ENCODE measurements at places on chromosomes 5 and 9. TPM values are rescaled to one million over a fixed set of nuclear protein-coding genes. Genes with fewer than 3 reads are reported as not detected.

- no peak overlapping the region for H3K4me3 ChIP-seq
- peaks cover 40% of the 10 kb centered on the region for H3K27me3 ChIP-seq
- DNase-seq, result no peak
- H3K4me1 ChIP-seq, result peaks cover 10% of the 10 kb centered on the region
Observed at GRCh38 chr5:128535251-128535650, 2.8 kb downstream of the FBN2 start.

Gene DOK3
- 5.4 TPM for total RNA-seq

DNA sequence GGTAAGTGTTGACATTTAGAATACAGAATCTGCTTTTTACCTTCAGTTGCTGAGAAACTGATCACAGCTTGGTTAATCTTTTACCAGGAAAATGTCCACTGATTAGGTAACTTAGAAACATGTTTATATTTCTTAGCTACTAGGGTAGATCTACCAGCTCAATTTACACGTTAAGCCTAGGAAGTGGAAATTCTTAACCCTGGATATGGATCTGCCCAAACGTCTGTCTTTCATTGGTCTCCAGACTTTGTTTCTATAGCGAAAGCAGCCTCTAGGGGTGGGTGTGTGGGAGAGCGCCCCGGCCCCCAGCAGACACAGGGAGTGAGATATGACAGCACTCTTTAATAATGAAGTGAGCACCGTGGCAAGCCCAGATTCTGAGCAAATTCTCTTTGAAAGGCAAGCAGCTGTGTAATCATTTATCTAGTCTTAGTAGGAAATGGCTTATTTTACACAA lies 141.6 kb upstream of the ZNF608 start:
- peak overlapping the region; percentile 87 for H3K27ac ChIP-seq
- H3K4me3 ChIP-seq, result no peak overlapping the region
- no peaks in the 10 kb centered on the region for H3K36me3 ChIP-seq
- peaks cover 35% of the 10 kb centered on the region for H3K4me1 ChIP-seq
- peak; percentile 54 for DNase-seq

- no peaks in the 10 kb centered on the region for H3K27me3 ChIP-seq
- peak overlapping the region; percentile 39 for H3K27ac ChIP-seq
- H3K36me3 ChIP-seq, result no peaks in the 10 kb centered on the region
- DNase-seq, result no peak
- no peak overlapping the region for H3K4me3 ChIP-seq
- H3K4me1 ChIP-seq, result peaks cover 11% of the 10 kb centered on the region
Observed at GRCh38 chr9:4237748-4238511, 61.9 kb downstream of the GLIS3 start.

GRCh38 chr5:151661968-151662732 lies 24.6 kb downstream of the SPARC start:
- H3K27me3 ChIP-seq, result no peaks in the 10 kb centered on the region
- no peaks in the 10 kb centered on the region for H3K36me3 ChIP-seq

- H3K27me3 ChIP-seq, result no peaks in the 10 kb centered on the region
- peak overlapping the region; percentile 77 for H3K27ac ChIP-seq
- no peak for DNase-seq
- no peaks in the 10 kb centered on the region for H3K36me3 ChIP-seq
Observed at GRCh38 chr5:65102371-65102975, 333.7 kb downstream of the CWC27 start.

GRCh38 chr5:31113101-31113500 lies 80.4 kb upstream of the CDH6 start:
- H3K36me3 ChIP-seq, result no peaks in the 10 kb centered on the region
- H3K27me3 ChIP-seq, result no peaks in the 10 kb centered on the region
- no peak overlapping the region for H3K27ac ChIP-seq
- no peak for DNase-seq
- H3K4me3 ChIP-seq, result no peak overlapping the region

- H3K36me3 ChIP-seq, result no peaks in the 10 kb centered on the region
- H3K4me1 ChIP-seq, result no peaks in the 10 kb centered on the region
- H3K27me3 ChIP-seq, result no peaks in the 10 kb centered on the region
- no peak for DNase-seq
- no peak overlapping the region for H3K27ac ChIP-seq
- no peak overlapping the region for H3K4me3 ChIP-seq
Observed at GRCh38 chr9:131049829-131050715, 41.1 kb downstream of the LAMC3 start.

Gene LHX3
- total RNA-seq, result not detected

GRCh38 chr5:8981496-8981895 lies 564.4 kb downstream of the SEMA5A start:
- H3K4me1 ChIP-seq, result no peaks in the 10 kb centered on the region
- no peak overlapping the region for H3K27ac ChIP-seq
- no peaks in the 10 kb centered on the region for H3K27me3 ChIP-seq
- H3K36me3 ChIP-seq, result no peaks in the 10 kb centered on the region
- no peak for DNase-seq

DNA sequence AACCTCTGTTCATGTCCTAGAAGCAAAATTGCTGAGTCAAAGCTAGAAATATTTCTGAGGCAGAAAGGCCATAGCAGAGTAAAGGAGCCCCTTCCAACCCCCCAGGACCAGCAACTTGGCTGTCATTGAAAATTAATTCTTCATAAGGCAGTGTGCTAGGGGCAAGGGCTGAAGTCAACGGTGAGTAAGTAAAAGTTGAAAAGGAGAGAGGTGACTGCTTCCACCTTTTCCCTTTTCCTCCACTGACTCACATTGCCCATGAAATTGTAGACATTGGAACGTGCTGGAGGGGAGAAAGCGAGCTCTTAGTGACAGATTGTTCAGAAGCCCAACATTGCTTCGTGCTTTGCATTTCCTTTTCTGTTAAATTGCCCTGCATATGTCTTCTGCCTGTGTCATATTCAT lies 19.1 kb downstream of the GLRA1 start:
- no peak overlapping the region for H3K27ac ChIP-seq
- H3K36me3 ChIP-seq, result no peaks in the 10 kb centered on the region
- no peak overlapping the region for H3K4me3 ChIP-seq
- H3K4me1 ChIP-seq, result no peaks in the 10 kb centered on the region
- H3K27me3 ChIP-seq, result no peaks in the 10 kb centered on the region

Gene ZDHHC21
- total RNA-seq, result 2.8 TPM

DNA sequence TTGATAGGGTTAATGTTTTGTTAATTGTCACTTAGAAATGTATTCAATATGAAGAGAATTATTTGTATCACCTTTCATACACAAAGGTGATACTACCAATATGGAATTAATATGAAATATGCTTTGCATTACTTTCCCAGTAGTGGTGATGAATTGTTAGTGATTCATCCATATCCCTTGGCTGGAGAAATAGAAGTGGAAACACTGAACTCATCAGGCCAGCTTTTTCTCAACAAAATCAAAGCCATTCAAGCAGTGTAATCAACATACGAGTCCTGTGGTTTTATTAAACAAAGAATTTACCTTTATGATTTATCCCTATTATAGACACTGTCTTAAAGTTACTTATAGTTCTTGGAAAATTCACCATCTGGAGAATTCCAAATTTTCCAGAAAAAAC lies 264.0 kb upstream of the MEF2C start:
- H3K27ac ChIP-seq, result no peak overlapping the region
- no peaks in the 10 kb centered on the region for H3K27me3 ChIP-seq
- DNase-seq, result no peak
- H3K36me3 ChIP-seq, result no peaks in the 10 kb centered on the region
- H3K4me1 ChIP-seq, result no peaks in the 10 kb centered on the region

- H3K27ac ChIP-seq, result no peak overlapping the region
- no peak overlapping the region for H3K4me3 ChIP-seq
- H3K4me1 ChIP-seq, result no peaks in the 10 kb centered on the region
- H3K27me3 ChIP-seq, result no peaks in the 10 kb centered on the region
- DNase-seq, result no peak
Observed at GRCh38 chr5:55852503-55852902, 1.3 kb downstream of the IL31RA start.

DNA sequence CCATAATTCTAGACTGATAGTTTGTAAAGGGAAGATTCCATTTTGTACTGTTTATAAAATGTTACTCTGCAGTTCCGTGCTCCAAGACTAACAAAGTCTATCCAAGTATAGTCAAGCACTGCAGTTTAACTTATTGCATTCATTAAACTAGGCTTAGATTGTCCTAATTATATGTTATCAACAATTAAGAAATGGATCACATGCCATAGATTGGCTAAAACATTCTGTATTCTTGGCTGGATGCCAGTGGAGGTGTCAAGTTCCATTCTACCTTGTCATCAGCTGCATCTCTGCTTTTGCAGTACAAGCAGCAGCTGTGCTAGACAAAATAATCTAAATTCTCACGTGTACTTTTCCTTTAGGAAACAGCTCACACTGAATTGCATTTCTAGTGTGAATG lies 69.4 kb upstream of the MEF2C start:
- H3K36me3 ChIP-seq, result no peaks in the 10 kb centered on the region
- H3K27ac ChIP-seq, result no peak overlapping the region
- no peak overlapping the region for H3K4me3 ChIP-seq
- H3K4me1 ChIP-seq, result no peaks in the 10 kb centered on the region
- peaks cover 10% of the 10 kb centered on the region for H3K27me3 ChIP-seq
- DNase-seq, result no peak

- peaks cover 13% of the 10 kb centered on the region for H3K4me1 ChIP-seq
- H3K27ac ChIP-seq, result no peak overlapping the region
- no peak for DNase-seq
- no peak overlapping the region for H3K4me3 ChIP-seq
- H3K36me3 ChIP-seq, result no peaks in the 10 kb centered on the region
Observed at GRCh38 chr5:102222772-102223171, 73.3 kb downstream of the SLCO4C1 start.

GRCh38 chr9:35771943-35772342 lies 17.9 kb upstream of the MSMP start:
- H3K27me3 ChIP-seq, result no peaks in the 10 kb centered on the region
- H3K36me3 ChIP-seq, result no peaks in the 10 kb centered on the region
- H3K27ac ChIP-seq, result peak overlapping the region; percentile 80
- no peak for DNase-seq

Gene INSL6
- not detected for total RNA-seq

Gene DBH
- total RNA-seq, result not detected

DNA sequence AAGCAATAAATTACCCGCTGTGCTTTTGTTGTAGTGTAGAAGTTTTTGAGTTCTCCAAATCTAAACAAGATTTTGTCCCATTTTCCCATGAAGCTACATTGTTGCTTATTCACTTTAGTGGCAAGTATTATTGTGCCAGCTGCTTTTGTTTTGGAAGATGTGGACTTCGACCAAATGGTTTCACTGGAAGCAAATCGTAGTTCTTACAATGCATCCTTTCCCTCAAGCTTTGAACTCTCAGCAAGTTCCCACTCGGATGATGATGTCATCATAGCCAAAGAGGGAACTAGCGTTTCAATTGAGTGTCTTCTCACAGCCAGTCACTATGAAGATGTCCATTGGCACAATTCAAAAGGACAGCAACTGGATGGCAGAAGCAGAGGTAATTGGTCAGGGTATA lies 10.9 kb downstream of the MFAP3 start:
- no peaks in the 10 kb centered on the region for H3K27me3 ChIP-seq
- peaks cover 18% of the 10 kb centered on the region for H3K36me3 ChIP-seq
- no peak overlapping the region for H3K27ac ChIP-seq
- DNase-seq, result no peak
- no peak overlapping the region for H3K4me3 ChIP-seq

DNA sequence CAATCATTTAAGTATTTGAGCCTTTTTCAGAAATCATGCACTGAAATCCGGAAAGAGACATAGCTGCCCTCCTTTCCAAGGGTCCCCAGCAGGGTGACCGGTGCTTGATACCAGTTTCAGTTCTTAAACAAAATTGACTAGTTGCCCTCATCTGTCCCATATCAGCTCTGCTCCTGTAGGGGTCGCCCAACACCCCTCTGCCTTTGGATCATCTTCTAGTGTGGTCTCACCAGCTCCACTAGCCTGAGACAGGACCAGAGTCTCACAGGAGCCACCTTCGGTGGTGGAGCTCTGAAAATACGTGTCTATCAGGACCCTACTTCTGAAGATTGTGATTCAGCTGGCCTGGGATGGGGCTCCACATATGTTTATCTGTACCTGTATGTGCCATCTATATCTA lies 428.2 kb downstream of the ENC1 start:
- H3K4me3 ChIP-seq, result no peak overlapping the region
- no peaks in the 10 kb centered on the region for H3K4me1 ChIP-seq
- no peaks in the 10 kb centered on the region for H3K36me3 ChIP-seq

- H3K36me3 ChIP-seq, result no peaks in the 10 kb centered on the region
- H3K27me3 ChIP-seq, result peaks cover 3% of the 10 kb centered on the region
- H3K4me3 ChIP-seq, result no peak overlapping the region
- no peaks in the 10 kb centered on the region for H3K4me1 ChIP-seq
Observed at GRCh38 chr5:158195416-158196210, 336.7 kb upstream of the CLINT1 start.

DNA sequence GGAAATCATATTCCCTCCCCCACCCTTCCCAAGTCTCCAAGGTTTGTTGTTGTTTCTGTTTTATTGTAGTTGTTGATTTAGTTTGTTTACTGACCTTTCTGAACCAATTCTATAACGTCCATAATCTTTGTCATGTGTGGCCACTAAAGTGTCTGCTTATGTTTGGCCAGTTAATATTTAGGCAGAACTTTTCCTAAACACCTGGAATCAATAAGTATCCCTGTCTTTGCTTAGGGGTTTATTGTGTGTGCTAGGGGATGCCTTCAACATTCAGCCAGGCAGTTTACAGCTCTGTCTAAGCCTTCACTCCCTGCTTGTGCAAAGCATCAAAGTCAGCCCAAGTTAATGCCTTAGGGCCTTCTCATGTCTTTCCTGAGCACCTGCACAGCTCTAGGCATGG lies 16.9 kb upstream of the LECT2 start:
- no peak for DNase-seq
- H3K27ac ChIP-seq, result no peak overlapping the region
- H3K27me3 ChIP-seq, result peaks cover 7% of the 10 kb centered on the region
- no peak overlapping the region for H3K4me3 ChIP-seq

- no peaks in the 10 kb centered on the region for H3K27me3 ChIP-seq
- no peak overlapping the region for H3K4me3 ChIP-seq
- no peak overlapping the region for H3K27ac ChIP-seq
- H3K36me3 ChIP-seq, result peaks cover 20% of the 10 kb centered on the region
- H3K4me1 ChIP-seq, result no peaks in the 10 kb centered on the region
Observed at GRCh38 chr5:1808439-1808838, 7.2 kb downstream of the NDUFS6 start.

Gene ZNF462
- 3.4 TPM for total RNA-seq

Gene ACTBL2
- 0.06 TPM for total RNA-seq

GRCh38 chr9:109423877-109424276 lies 74.2 kb downstream of the PTPN3 start:
- H3K36me3 ChIP-seq, result peaks cover 2% of the 10 kb centered on the region
- DNase-seq, result no peak
- H3K27me3 ChIP-seq, result no peaks in the 10 kb centered on the region
- H3K4me1 ChIP-seq, result no peaks in the 10 kb centered on the region
- H3K4me3 ChIP-seq, result no peak overlapping the region

- H3K4me3 ChIP-seq, result peak overlapping the region; percentile 60
- peaks cover 37% of the 10 kb centered on the region for H3K4me1 ChIP-seq
- H3K27ac ChIP-seq, result peak overlapping the region; percentile 99
- no peaks in the 10 kb centered on the region for H3K27me3 ChIP-seq
Observed at GRCh38 chr9:72362680-72363139, 2.3 kb downstream of the ZFAND5 start.

GRCh38 chr5:159051421-159052282 lies 48.1 kb downstream of the EBF1 start:
- no peaks in the 10 kb centered on the region for H3K36me3 ChIP-seq
- peak overlapping the region; percentile 17 for H3K4me3 ChIP-seq
- H3K27me3 ChIP-seq, result no peaks in the 10 kb centered on the region
- no peak overlapping the region for H3K27ac ChIP-seq

Gene PCDHB4
- total RNA-seq, result 3.3 TPM

Gene TXNDC8
- not detected for total RNA-seq

All from pancreas (tissue), 10 donors.